Keratinocyte (primary cell): ENCODE measurements at places on chromosomes 6 and 20. TPM values are rescaled to one million over a fixed set of nuclear protein-coding genes. Genes with fewer than 3 reads are reported as not detected.
A peak's percentile ranks its signal among the peaks of the same experiment; 100 is the strongest.

GRCh38 chr6:46203391-46204177 lies 32.8 kb upstream of the ENPP5 start:
- H3K27ac ChIP-seq, result no peak overlapping the region
- no peaks in the 10 kb centered on the region for H3K36me3 ChIP-seq
- no peaks in the 10 kb centered on the region for H3K4me1 ChIP-seq

Gene VGLL2
- polyA plus RNA-seq, result not detected in 3 replicates

DNA sequence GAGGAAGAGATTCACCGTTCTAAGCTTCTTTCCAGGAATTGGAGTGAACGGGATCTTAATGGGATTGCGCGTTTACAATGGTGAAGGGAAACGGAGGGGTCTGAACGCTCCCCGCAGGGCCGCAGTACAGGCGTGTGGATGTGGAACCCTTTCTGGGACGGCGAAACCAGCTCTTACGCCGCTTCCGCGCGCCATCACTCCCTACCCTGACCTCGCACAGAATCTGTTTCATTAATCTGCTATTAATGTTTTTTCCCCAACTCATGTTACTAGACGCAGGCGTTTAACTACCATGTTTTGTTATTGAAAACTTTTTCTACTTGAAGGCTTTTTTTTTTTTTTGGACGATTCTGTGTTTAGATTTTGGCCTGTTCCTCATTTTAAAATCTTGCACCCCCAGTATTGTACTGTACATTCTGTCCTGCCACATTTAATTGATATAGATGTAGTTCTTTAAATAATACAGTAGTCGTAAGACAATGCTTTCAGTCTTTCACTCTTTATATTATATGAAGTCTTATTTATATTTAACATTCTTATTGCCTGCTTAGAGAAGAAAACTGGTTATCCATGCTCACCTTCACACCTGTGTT lies 696 bp upstream of the SUPT3H start:
- H3K4me1 ChIP-seq, result peaks cover 11% of the 10 kb centered on the region
- H3K4me3 ChIP-seq, result peak overlapping the region; percentile 89
- H3K36me3 ChIP-seq, result no peaks in the 10 kb centered on the region
- no peak for DNase-seq

- H3K4me1 ChIP-seq, result no peaks in the 10 kb centered on the region
- no peak for DNase-seq
- H3K27ac ChIP-seq, result no peak overlapping the region
- H3K27me3 ChIP-seq, result no peaks in the 10 kb centered on the region
- H3K36me3 ChIP-seq, result no peaks in the 10 kb centered on the region
- H3K4me3 ChIP-seq, result no peak overlapping the region
Observed at GRCh38 chr20:41903586-41903985, 285.4 kb upstream of the CHD6 start.

GRCh38 chr6:32615885-32616532 lies 21.2 kb upstream of the HLA-DQA1 start:
- DNase-seq, result no peak
- no peak overlapping the region for H3K4me3 ChIP-seq
- no peaks in the 10 kb centered on the region for H3K4me1 ChIP-seq

Gene AVP
- not detected in 3 replicates for polyA plus RNA-seq

DNA sequence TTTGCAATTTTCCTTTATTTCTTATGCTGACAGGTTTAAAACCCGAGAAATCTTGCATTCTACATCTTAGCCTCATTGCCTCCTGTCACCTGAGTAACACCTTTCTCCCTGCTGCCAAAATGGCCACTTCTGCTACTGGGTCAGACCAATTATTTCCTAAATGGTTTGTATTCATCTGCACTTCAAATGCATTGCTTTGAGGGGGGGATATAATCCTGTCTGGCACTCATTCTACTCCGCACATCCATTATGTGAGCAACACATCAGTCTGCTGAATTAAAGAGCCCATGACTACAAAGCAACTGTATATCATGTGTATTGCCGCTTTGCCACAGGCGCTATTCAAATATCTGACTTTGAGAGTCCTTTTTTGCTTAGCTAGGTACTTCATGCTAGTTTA lies 141.6 kb upstream of the TSHZ2 start:
- DNase-seq, result no peak
- no peak overlapping the region for H3K27ac ChIP-seq
- H3K27me3 ChIP-seq, result no peaks in the 10 kb centered on the region
- no peak overlapping the region for H3K4me3 ChIP-seq
- no peaks in the 10 kb centered on the region for H3K36me3 ChIP-seq
- H3K4me1 ChIP-seq, result no peaks in the 10 kb centered on the region

- no peak overlapping the region for H3K27ac ChIP-seq
- H3K27me3 ChIP-seq, result no peaks in the 10 kb centered on the region
- H3K36me3 ChIP-seq, result peaks cover 22% of the 10 kb centered on the region
- no peak for DNase-seq
- H3K4me1 ChIP-seq, result peaks cover 46% of the 10 kb centered on the region
Observed at GRCh38 chr6:33699739-33700138, 11.8 kb downstream of the UQCC2 start.

Gene IL22RA2
- polyA plus RNA-seq, result 0.01 to 0.03 TPM in 2 of 3 replicates, not detected in the other

GRCh38 chr6:44850312-44850711 lies 462.8 kb downstream of the CDC5L start:
- H3K27me3 ChIP-seq, result no peaks in the 10 kb centered on the region
- DNase-seq, result no peak
- no peak overlapping the region for H3K27ac ChIP-seq
- H3K4me3 ChIP-seq, result no peak overlapping the region
- H3K36me3 ChIP-seq, result no peaks in the 10 kb centered on the region
- H3K4me1 ChIP-seq, result no peaks in the 10 kb centered on the region

GRCh38 chr6:160730911-160731310 lies 28.9 kb downstream of the PLG start:
- H3K4me3 ChIP-seq, result no peak overlapping the region
- H3K4me1 ChIP-seq, result no peaks in the 10 kb centered on the region
- H3K27me3 ChIP-seq, result no peaks in the 10 kb centered on the region
- DNase-seq, result no peak
- H3K36me3 ChIP-seq, result no peaks in the 10 kb centered on the region
- no peak overlapping the region for H3K27ac ChIP-seq

DNA sequence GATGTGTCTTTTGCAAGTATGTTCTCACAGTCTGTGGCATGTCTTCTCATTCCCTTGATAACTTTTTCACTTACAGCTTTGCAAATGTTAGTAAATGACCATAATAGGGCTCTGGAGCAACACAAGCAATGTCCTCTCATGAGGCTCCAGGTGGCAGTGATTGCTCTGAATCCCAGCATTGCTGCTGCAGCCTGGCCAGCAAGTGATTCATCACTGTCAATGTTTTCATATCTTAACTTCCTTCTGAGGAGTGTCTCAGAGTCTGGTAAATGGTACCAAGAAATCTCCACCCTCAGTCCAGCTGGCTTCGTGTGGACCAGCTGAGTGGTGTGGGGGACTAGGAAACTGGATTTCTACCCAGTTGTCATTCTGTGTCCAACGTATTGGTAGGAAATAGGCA lies 139.6 kb downstream of the MYLK4 start:
- no peaks in the 10 kb centered on the region for H3K27me3 ChIP-seq
- no peaks in the 10 kb centered on the region for H3K36me3 ChIP-seq
- no peak overlapping the region for H3K4me3 ChIP-seq
- no peak for DNase-seq
- H3K4me1 ChIP-seq, result no peaks in the 10 kb centered on the region

Gene BFSP1
- 1.8 to 2.2 TPM (median 2.2 TPM) in 3 replicates for polyA plus RNA-seq

Gene COL19A1
- polyA plus RNA-seq, result not detected in 3 replicates

DNA sequence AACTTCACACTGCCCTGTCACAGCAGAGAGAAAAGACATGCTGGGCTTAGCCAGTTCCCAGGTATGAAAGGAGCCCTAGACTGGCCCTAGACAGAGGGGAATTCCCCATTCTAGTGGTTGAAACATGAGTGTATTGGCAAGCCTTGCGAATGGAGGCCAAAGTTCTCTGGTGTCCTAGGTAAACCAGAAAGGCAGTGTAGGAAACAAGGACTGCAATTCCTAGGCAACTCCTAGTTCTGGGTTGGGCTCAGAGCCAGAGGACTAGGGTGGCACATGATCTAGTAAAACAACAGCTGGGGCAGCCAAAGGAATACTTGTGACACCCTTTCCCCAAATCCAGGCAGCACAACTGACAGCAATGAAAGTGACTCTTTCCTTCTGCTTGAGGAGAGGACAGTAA lies 265.0 kb upstream of the EPHA7 start:
- H3K4me3 ChIP-seq, result no peak overlapping the region
- no peaks in the 10 kb centered on the region for H3K36me3 ChIP-seq
- no peak overlapping the region for H3K27ac ChIP-seq

DNA sequence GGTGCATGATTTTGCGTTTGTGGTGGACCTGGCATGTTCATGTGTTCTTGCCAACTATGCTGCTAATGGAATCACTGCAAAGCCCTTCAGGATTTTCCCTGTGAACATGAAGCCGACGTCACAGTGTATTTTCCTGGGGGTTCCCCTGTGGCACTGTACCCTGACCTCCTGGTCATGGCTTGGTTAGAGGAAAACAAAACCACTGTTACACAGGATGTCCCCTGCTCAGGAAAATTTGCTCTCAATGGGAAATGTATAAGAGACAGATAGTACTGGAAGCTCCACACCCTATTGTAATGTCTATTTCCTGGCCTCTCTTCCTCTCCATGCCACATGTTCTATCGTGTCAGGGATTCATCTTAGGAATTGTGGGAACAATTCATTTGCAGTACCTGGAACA lies 19.7 kb downstream of the TSHZ2 start:
- H3K27ac ChIP-seq, result no peak overlapping the region
- H3K4me1 ChIP-seq, result no peaks in the 10 kb centered on the region
- H3K4me3 ChIP-seq, result no peak overlapping the region
- no peaks in the 10 kb centered on the region for H3K36me3 ChIP-seq

Gene SLC52A3
- 0.55 to 1.1 TPM (median 0.84 TPM) in 3 replicates for polyA plus RNA-seq

Gene PAK5
- polyA plus RNA-seq, result 0.01 TPM in 2 of 3 replicates, not detected in the other

GRCh38 chr6:113671421-113671820 lies 185.7 kb upstream of the MARCKS start:
- no peaks in the 10 kb centered on the region for H3K27me3 ChIP-seq
- H3K36me3 ChIP-seq, result no peaks in the 10 kb centered on the region
- no peak for DNase-seq
- peaks cover 5% of the 10 kb centered on the region for H3K4me1 ChIP-seq

DNA sequence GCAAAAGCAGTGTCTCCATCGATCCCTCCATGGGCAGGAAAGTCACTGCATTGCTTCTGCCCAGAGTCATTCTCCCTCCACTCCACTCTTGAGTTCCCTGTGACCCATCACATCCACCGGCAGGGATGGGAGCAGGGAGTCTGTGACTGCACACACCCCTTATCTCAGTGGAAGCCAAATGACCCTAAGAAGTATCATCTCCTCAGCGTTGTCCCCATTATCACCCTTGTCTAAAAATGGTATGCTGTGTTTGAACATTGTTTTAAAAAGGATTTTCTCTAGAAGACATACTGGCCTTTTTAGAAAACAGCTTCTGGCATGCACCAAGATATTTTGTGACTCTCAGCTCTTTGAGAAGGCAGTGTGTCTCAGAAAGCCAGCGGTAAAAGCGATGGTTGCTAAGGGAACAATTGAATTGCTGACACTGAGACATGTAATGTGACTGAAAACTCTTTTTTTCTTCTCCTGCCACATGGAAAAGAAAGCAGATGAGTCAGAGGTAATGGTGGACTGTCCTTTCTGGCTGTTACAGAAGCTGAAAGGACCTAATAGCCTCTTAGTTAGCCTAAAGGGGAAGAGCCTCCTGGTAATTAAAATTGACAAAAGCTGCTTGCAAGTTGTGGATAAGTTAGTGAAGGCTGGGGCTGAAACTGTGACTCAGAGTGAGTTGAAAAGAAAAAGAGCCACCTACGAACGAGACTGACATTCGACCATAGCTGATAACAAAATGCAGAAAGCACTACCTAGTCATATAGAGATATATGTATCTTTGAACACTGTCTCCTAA lies 120.5 kb downstream of the MAP3K7 start:
- no peak for DNase-seq
- H3K4me1 ChIP-seq, result peaks cover 9% of the 10 kb centered on the region
- H3K27me3 ChIP-seq, result no peaks in the 10 kb centered on the region

Gene MEP1A
- polyA plus RNA-seq, result 0.05 to 0.07 TPM (median 0.06 TPM) in 3 replicates

DNA sequence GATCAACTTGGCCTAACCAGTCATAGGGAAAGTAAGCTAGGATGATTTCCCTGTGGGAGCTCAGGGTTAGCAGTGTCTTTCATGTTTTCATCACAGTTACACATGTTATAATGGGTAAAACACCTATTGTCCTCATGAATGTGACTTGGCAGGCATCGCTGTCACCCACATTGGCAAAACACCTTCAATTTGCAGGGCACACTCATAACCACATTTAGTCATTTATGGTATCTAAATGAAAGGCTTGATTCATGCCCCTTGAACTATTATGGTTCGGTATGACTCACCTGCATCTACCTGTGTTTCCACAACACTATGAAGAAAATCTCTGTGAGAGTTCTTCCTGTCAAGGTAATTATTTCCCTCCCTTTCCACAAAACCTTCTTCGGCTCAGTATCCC lies 49.2 kb downstream of the FRK start:
- H3K27me3 ChIP-seq, result no peaks in the 10 kb centered on the region
- no peak for DNase-seq
- H3K4me3 ChIP-seq, result no peak overlapping the region
- H3K36me3 ChIP-seq, result no peaks in the 10 kb centered on the region

DNA sequence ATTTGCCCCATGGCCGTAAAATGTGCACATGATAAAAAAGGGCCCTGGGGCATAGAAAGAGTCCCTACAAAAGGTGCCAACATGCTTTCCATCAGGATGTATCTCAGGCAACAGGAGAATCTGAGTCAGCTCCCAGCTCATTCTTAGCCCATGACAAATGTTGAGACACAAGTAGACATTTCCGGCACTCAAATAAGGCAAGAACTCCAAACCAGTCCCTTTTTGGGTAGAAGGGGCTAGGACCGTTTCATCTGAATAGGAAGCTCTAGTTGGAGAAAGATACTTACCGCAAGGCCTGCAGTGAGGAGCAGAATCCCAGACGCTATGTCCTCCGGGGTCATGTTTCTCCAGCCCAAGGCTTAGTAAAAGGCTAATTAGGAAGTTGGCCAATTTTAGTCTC lies 261.0 kb upstream of the RIN2 start:
- H3K4me1 ChIP-seq, result no peaks in the 10 kb centered on the region
- no peak for DNase-seq
- no peak overlapping the region for H3K4me3 ChIP-seq
- H3K36me3 ChIP-seq, result no peaks in the 10 kb centered on the region

- no peak overlapping the region for H3K27ac ChIP-seq
- DNase-seq, result peak; percentile 11
- H3K4me1 ChIP-seq, result peaks cover 4% of the 10 kb centered on the region
Observed at GRCh38 chr6:12637960-12638641, 78.5 kb upstream of the PHACTR1 start.

- H3K4me3 ChIP-seq, result peak within 1 kb of the TSS; percentile 84
- no peaks in the 10 kb centered on the region for H3K27me3 ChIP-seq
- peaks cover 23% of the 10 kb centered on the region for H3K4me1 ChIP-seq
- peak within 1 kb of the TSS; percentile 95 for H3K27ac ChIP-seq
Observed at GRCh38 chr20:2101057-2101864, at the start of gene STK35. Gene STK35 (plus strand): TSS chr20:2101827. CDS start chr20:2101882, 55 bp downstream.

Gene PLAGL2
- polyA plus RNA-seq, result 4.2 to 4.3 TPM (median 4.2 TPM) in 3 replicates

GRCh38 chr20:2742934-2743559 lies 50.5 kb downstream of the EBF4 start:
- no peaks in the 10 kb centered on the region for H3K36me3 ChIP-seq
- peaks cover 24% of the 10 kb centered on the region for H3K27me3 ChIP-seq
- no peak overlapping the region for H3K4me3 ChIP-seq
- no peaks in the 10 kb centered on the region for H3K4me1 ChIP-seq
